ENCODE measurements at places on chromosomes 2 and 18. TPM values are rescaled to one million over a fixed set of nuclear protein-coding genes. Genes with fewer than 3 reads are reported as not detected.

LINC00305 gene
- not detected for total RNA-seq

HTR2B gene
- not detected for total RNA-seq

GAREM1 gene
- total RNA-seq: 3.3 TPM

GRB14 gene
- 3.5 TPM for total RNA-seq

LOXL3 gene
- 0.23 TPM for total RNA-seq

CDC42EP3 gene
- 27.9 TPM for total RNA-seq

NYAP2 gene
- total RNA-seq: not detected

ASAP2 gene
- 37.5 TPM for total RNA-seq

RHOB gene
- 125 TPM for total RNA-seq

DIPK1C gene
- not detected for total RNA-seq

DTNB gene
- total RNA-seq: 8.9 TPM

VWA3B gene
- total RNA-seq: not detected

RETSAT gene
- 55.9 TPM for total RNA-seq

CSRNP3 gene
- not detected for total RNA-seq

FLACC1 gene
- not detected for total RNA-seq

DYNAP gene
- not detected for total RNA-seq

CYP27A1 gene
- total RNA-seq: 0.10 TPM

PMAIP1 gene
- 13.2 TPM for total RNA-seq

ACP1 gene
- total RNA-seq: 199 TPM

MC4R gene
- not detected for total RNA-seq

CYS1 gene
- 1.4 TPM for total RNA-seq

STPG4 gene
- total RNA-seq: 0.10 TPM

Data from A549 treated with RU486 at 1 μM for 4 hours (cell line).